ENCODE measurements at places on chromosomes 11 and 22. TPM values are rescaled to one million over a fixed set of nuclear protein-coding genes. Genes with fewer than 3 reads are reported as not detected.

DNA sequence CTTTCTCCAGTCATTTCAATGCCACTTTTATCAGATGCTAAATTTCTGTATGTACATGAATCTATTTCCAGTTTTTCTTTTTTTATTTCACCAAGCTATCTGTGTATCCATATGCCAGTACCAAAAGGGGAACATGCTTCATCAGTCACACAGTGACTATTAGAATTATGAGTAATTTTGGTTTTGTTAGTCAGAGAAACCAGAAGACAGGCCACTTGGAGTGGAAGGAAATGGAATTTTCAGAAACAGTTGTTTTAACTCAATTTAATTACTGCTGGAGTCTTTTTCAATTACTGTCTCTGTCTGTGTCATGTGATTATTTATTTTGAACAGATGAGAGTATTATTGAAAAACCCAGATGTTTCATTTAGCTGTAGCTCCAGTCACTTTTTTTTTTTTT is 84.6 kb upstream of the ANO3 start:
- H3K27ac ChIP-seq: no peak overlapping the region
- no peaks in the 10 kb centered on the region for H3K27me3 ChIP-seq
- H3K4me3 ChIP-seq: no peak overlapping the region
- H3K4me1 ChIP-seq: peaks cover 14% of the 10 kb centered on the region
- no peak for DNase-seq
- H3K36me3 ChIP-seq: no peaks in the 10 kb centered on the region

DNA sequence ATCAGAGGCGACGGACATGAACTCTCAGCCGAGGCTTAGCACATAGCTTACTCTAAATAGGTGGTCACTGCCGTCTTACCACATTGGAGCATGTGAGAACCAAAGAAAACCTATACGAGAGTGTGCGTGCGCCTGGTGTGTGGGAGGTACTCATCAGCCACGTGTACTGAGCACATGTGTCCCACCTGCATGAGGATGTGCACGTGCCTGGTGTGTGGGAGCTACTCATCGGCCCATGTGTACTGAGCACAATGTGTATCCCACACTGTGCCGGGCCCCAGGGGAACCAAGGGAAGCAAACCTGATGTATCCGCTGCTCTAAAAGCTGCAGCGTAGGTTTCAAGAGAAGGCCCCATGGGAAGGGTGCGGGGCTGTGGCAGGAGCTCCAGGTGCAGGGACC is 56.4 kb downstream of the ANO1 start:
- H3K4me3 ChIP-seq: no peak overlapping the region
- peaks cover 3% of the 10 kb centered on the region for H3K4me1 ChIP-seq
- H3K27ac ChIP-seq: no peak overlapping the region
- H3K27me3 ChIP-seq: no peaks in the 10 kb centered on the region
- DNase-seq: no peak
- no peaks in the 10 kb centered on the region for H3K36me3 ChIP-seq

DNA sequence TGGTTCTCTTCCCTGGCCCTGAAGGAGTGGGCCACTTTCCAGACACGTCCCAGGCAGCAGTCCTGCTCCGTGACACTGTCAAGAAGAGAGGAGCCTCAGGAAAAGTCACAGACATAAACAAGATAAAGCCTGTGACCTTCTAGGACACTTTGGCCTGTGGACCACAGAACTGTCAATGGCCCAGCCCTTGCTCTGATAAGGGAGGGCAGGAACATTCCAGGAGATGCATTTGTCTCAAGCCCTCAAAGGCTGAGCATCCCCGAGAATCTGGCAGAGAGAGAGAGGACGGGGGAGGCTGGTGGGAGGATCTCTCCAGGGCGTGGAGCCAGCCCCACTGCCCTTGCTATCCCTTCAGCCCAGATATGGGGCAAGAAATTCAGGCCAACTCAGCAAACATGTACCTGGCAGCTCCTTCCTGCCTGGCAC is 476.4 kb downstream of the INSC start:
- H3K4me3 ChIP-seq: no peak overlapping the region
- H3K4me1 ChIP-seq: no peaks in the 10 kb centered on the region
- H3K36me3 ChIP-seq: no peaks in the 10 kb centered on the region
- no peak for DNase-seq
- no peak overlapping the region for H3K27ac ChIP-seq

GRCh38 chr11:122656073-122656630 is 630 bp downstream of the UBASH3B start:
- H3K27ac ChIP-seq: 0 out of 2 replicates have a peak overlapping the region, but pooled peaks have one; percentile 50
- peaks cover 5% of the 10 kb centered on the region for H3K4me1 ChIP-seq
- peaks cover 33% of the 10 kb centered on the region for H3K27me3 ChIP-seq
- DNase-seq: peak; percentile 69
- H3K36me3 ChIP-seq: no peaks in the 10 kb centered on the region

DNA sequence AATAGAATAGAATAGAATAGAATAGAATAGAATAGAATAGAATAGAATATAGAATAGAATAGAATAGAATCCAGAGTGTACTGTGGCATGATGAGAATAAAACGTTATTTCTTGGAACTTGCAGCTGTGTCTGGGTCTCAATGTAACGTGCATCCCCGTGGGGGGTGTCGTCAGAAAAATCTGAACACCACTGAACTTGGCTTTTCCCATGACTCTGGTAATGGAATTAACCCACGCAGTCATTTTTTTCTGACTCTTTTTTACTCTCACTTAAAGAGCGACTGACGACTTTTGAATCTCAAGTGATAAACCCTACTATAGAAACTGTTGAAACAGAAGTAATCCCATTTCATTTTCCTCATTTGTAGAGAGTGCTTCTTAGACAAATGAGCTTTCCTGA is 92.4 kb upstream of the BID start:
- H3K4me3 ChIP-seq: no peak overlapping the region
- no peak overlapping the region for H3K27ac ChIP-seq
- no peaks in the 10 kb centered on the region for H3K4me1 ChIP-seq
- DNase-seq: no peak

GRCh38 chr22:44002324-44002723 is 21.8 kb upstream of the PARVB start:
- no peaks in the 10 kb centered on the region for H3K27me3 ChIP-seq
- H3K27ac ChIP-seq: no peak overlapping the region
- no peaks in the 10 kb centered on the region for H3K4me1 ChIP-seq
- peaks cover 4% of the 10 kb centered on the region for H3K36me3 ChIP-seq
- no peak for DNase-seq

DNA sequence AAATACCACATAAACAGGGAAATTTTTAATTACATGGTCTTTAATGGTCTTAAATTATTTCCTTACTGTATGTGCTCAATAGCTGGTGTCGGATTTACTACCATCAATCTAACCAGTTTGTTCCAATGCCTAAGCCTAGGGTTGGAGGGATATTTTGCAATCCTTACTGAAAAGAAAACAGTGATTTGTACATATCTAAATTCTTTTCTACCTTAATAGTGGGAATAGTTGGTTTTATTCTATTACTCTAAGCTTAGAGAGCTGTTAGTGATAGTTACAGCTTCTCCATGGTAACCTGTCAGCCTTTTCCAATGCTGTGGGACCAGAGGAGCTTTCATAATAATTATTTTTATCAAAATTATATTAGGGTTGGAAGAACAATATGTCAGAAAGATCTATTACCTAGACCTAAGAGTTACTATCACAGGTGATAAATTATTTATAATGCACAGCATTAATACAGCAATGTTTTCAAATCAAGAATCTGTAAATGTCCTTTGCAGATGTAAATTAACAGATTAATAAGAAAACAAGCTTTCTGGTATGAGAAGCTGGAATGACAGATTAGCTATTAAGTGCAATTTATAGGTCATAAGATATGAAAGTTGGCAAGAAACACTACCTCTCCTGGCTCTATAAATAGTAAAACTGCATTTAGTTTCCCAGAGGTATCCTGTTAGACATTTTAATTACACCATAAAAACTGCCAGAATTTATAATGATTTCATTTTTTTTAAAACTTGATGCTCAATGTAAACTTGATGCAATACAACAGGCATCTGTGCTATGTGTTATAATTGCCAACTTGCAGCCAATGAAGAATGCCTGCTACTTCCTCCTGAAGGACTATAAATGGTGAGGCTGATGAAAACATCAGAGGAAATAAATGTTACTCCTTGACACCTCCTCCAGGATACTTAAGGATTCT is 262.0 kb upstream of the PITPNB start:
- no peak overlapping the region for H3K27ac ChIP-seq
- no peaks in the 10 kb centered on the region for H3K27me3 ChIP-seq
- H3K36me3 ChIP-seq: no peaks in the 10 kb centered on the region
- no peaks in the 10 kb centered on the region for H3K4me1 ChIP-seq

DNA sequence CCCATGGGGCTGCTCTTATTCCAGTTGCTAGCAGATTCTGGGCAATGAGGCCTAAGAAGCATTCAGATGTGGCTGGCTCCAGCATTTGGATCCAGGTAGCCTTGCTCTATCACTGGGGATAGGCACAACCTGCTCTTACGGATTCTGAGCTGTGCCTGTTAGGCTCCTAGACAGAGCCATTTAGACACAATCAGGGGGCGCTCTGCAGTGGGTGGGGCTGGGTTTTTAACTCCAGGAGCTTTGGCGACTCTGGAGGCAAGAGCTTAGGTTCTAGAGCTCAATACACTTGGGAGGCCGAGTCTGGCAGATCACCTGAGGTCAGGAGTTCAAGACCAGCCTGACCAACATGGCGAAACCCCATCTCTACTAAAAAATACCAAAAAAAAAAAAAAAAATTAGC is 32.0 kb downstream of the KCNC1 start:
- H3K36me3 ChIP-seq: no peaks in the 10 kb centered on the region
- H3K27ac ChIP-seq: no peak overlapping the region
- DNase-seq: peak; percentile 61
- no peaks in the 10 kb centered on the region for H3K4me1 ChIP-seq
- no peaks in the 10 kb centered on the region for H3K27me3 ChIP-seq

GRCh38 chr22:49712195-49712791 is 115.4 kb downstream of the BRD1 start:
- no peak overlapping the region for H3K27ac ChIP-seq
- H3K4me1 ChIP-seq: no peaks in the 10 kb centered on the region
- H3K36me3 ChIP-seq: no peaks in the 10 kb centered on the region

GRCh38 chr22:37431801-37432707 is 4.8 kb upstream of the ELFN2 start:
- peaks cover 5% of the 10 kb centered on the region for H3K4me1 ChIP-seq
- no peak overlapping the region for H3K27ac ChIP-seq
- no peak overlapping the region for H3K4me3 ChIP-seq
- no peaks in the 10 kb centered on the region for H3K36me3 ChIP-seq

DNA sequence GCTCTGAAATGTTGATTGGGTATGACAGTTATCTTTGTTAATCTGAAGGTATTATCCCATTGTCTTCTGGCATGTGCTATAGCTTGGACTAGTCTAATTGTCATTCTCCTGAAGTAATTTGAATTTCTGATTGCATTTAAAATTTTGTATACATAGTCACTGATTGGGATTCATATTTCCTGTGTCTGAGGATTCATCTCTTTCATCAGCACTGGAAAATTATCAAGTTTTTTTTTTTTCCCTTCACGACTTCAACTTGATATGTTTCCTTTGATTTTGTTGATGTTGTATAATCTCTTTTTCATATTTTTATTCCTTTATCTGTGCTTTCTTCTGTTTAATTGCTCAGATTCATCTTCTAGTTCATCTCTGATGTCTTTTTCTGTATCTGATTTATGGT is 104.1 kb downstream of the DDX10 start:
- no peak overlapping the region for H3K27ac ChIP-seq
- no peaks in the 10 kb centered on the region for H3K27me3 ChIP-seq
- H3K36me3 ChIP-seq: no peaks in the 10 kb centered on the region
- H3K4me3 ChIP-seq: no peak overlapping the region
- H3K4me1 ChIP-seq: peaks cover 3% of the 10 kb centered on the region

DNA sequence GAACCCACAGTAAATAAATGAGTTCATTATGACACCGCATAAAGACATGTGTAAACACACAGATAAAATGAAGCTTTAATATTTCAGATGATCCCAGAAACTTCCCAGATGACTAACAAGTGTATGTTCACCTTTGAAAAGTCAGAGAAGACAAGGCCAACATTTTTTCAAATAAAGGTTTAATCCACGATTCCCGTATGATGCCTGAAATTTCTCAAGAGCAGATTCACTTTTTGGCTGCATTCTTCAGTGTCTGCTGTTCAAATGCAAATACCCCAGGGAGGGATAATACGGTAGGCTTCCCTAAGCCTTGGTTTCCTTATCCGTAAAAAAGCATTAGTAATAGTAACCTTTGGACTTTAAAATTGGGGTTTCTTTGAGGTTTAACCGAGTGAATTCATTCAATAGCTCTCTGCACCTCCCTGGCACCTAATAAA is 62.5 kb downstream of the SYTL2 start:
- H3K27me3 ChIP-seq: no peaks in the 10 kb centered on the region
- H3K4me3 ChIP-seq: peak overlapping the region; percentile 13
- DNase-seq: peak; percentile 52
- 0 out of 2 replicates have a peak overlapping the region, but pooled peaks have one; percentile 6 for H3K27ac ChIP-seq

DNA sequence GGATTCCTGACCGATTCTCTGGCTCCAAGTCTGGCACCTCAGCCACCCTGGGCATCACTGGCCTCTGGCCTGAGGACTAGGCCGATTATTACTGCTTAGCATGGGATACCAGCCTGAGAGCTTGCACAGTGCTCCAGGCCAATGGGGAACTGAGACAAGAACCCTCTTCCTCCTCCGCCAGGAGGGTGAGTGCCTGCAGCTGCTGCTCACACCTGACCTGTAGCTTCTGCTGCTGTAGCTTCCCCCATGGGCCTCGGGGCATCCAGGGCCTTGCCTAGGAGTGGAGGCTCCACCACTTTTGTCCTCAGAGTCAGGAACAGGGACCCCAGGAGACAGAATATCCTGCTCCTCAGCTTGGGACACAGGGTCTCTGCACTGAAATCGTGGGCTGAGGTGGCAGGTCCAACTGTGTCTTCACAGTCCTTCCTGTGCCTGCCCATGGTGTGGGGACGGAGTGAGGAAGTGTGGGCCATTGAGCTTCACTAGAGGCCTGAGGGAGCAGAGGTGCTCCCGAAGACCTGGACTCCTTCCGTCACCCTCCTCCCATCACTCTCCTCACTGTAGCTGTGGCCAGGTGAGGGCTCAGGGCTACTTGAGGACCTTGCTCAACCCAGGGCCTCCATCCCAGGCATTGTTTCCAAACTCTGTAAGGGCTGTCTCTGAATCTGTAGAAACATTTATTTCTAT is 103.8 kb downstream of the ZNF280B start:
- peaks cover 100% of the 10 kb centered on the region for H3K27me3 ChIP-seq
- no peak for DNase-seq
- no peak overlapping the region for H3K27ac ChIP-seq

The OR52I2 gene
- total RNA-seq: not detected

The OR51E2 gene
- not detected for total RNA-seq

The CST6 gene
- 4.2 TPM for total RNA-seq

The DRAP1 gene
- total RNA-seq: 121 TPM

The FZD4 gene
- 8.9 TPM for total RNA-seq

The RCOR2 gene
- 60.1 TPM for total RNA-seq

The ACP2 gene
- 33.5 TPM for total RNA-seq

The NLRP6 gene
- not detected for total RNA-seq

The PRR33 gene
- total RNA-seq: not detected

The ARVCF gene
- total RNA-seq: 87.3 TPM

The CHST1 gene
- 1.7 TPM for total RNA-seq

The TMEM25 gene
- 17.7 TPM for total RNA-seq

The OR51B5 gene
- total RNA-seq: not detected

The PIH1D2 gene
- 0.16 TPM for total RNA-seq

The MS4A12 gene
- 0.21 TPM for total RNA-seq

The RAB39A gene
- 26.3 TPM for total RNA-seq

The ISX gene
- total RNA-seq: not detected

Data from GM23338 (cell line).